Endothelial cell of umbilical vein (primary cell): ENCODE measurements at places on chromosomes 12 and 14. TPM values are rescaled to one million over a fixed set of nuclear protein-coding genes. Genes with fewer than 3 reads are reported as not detected.
A peak's percentile ranks its signal among the peaks of the same experiment; 100 is the strongest.

The RFX4 gene
- not detected in 2 replicates for total RNA-seq

The ATXN2 gene
- 83.4 and 86.7 TPM in 2 replicates for total RNA-seq

The ABCC9 gene
- not detected in 2 replicates for total RNA-seq

The DMAC2L gene
- 7.9 and 13.9 TPM in 2 replicates for total RNA-seq

The ATF7 gene
- 56.9 and 68.5 TPM in 2 replicates for total RNA-seq

The RTL1 gene
- total RNA-seq: not detected in 2 replicates

The LRP6 gene
- 40.1 and 41.7 TPM in 2 replicates for total RNA-seq

The SLC2A3 gene
- 13.9 and 25.7 TPM in 2 replicates for total RNA-seq

The TSPAN19 gene
- total RNA-seq: not detected in 2 replicates

The KCNH3 gene
- total RNA-seq: 0.13 and 0.18 TPM in 2 replicates

DNA sequence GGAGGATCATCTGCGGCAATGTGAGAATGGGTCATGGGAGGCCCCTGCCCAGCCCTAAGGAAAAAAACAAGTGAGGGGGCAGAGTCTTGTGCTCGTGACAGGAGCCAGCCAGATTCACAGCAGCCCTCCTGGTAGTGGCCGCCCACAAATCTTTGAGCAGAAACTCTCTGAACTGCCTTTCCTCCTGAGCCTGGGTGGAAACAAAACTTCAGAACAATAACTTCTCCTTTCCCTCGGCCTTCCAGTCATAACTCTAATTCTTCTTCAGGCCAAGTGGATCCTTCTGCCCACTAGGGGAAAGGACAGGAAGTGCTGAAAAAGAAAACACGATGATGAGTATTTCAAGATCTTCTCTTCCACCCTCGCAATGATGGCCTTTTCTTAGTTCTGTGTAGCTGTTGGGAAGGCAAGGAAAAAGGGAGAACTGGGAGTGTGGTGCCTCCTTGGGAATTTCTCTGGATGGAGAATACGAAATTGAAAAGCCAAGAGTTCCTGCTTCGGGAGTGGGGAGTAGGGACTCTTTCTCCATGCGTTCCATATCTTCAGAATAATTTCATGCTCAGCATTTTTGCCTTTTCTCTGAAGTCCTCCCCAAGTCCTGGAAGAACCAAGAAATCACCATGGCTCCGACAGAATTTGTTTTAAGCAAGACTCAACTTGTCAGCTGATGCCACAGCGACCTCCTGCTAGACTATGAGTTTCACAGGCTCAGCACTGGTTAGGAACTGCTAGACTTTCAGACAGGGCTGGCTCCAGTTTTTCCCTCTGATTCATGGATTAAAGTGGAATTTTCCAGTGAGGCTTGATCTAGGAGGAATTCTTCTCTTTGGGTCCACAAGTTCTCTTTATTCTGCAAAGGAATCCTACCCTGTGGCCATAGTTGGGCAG, 188.9 kb downstream of the CAND1 start:
- H3K4me3 ChIP-seq: no peak overlapping the region
- no peak overlapping the region for H3K27ac ChIP-seq
- H3K4me1 ChIP-seq: no peaks in the 10 kb centered on the region
- DNase-seq: no peak
- H3K27me3 ChIP-seq: no peaks in the 10 kb centered on the region

DNA sequence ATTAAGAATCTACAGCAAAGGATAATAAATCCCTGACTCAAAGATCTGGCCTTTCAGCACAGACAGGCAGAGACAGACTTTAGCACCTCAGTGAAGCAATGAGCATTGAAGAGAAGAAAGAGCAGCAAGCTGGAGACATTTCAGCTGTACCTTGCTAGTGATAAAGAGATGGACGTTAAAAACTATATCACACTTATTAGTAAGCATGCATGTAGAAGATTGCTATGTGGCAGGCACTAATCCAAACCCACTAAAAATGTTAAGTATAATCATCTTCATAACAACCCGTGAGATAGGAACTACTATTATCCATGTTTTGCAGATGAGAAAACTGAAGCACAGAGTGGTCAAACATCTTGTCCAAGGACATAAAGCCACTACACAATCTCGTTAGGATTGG, 1538.3 kb upstream of the FLRT2 start:
- H3K27me3 ChIP-seq: no peaks in the 10 kb centered on the region
- H3K27ac ChIP-seq: no peak overlapping the region
- no peaks in the 10 kb centered on the region for H3K36me3 ChIP-seq
- H3K4me1 ChIP-seq: no peaks in the 10 kb centered on the region
- H3K4me3 ChIP-seq: no peak overlapping the region

DNA sequence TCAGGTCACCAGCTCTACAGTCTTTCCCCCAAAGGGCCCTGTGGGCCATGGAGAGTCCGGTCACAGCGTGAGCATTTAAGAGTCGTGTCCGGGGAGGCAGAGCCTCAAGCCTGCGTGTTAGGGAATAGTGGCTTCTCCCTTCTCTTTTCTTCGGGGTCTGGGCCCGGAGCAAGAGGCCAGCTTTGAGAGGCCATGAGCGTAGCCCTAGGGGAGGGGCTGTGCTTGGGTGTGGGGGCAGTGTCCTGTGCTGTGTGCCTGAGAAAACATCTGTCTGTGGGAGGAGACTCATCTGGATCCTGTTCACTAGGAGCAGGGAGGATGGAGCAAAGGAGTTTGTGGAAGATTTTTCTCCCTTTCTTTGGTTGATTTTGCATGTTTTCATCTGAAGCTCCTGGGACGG, 5.3 kb downstream of the LRP1-AS start:
- H3K36me3 ChIP-seq: no peaks in the 10 kb centered on the region
- H3K27ac ChIP-seq: no peak overlapping the region
- DNase-seq: no peak
- H3K4me1 ChIP-seq: no peaks in the 10 kb centered on the region
- H3K4me3 ChIP-seq: no peak overlapping the region

DNA sequence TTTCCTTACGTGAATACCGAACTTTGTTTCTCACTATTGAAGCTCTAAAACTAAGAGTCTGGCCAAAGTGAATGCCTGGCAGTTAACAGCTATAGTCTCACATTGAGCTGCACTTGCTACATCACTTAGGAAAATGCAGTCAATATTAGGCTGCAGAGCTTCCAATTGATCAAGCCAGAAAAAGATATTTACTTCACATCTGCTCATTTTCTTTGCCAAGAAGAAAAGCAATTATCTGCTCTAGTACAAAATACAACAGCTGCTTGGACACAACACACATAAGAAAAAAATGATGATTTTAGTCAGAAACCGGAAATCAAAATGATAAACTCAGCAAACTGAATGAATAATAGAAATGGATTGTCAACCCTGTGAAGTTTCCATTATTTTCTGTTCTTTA, 45.4 kb downstream of the TMTC1 start:
- peaks cover 15% of the 10 kb centered on the region for H3K4me1 ChIP-seq
- DNase-seq: no peak

DNA sequence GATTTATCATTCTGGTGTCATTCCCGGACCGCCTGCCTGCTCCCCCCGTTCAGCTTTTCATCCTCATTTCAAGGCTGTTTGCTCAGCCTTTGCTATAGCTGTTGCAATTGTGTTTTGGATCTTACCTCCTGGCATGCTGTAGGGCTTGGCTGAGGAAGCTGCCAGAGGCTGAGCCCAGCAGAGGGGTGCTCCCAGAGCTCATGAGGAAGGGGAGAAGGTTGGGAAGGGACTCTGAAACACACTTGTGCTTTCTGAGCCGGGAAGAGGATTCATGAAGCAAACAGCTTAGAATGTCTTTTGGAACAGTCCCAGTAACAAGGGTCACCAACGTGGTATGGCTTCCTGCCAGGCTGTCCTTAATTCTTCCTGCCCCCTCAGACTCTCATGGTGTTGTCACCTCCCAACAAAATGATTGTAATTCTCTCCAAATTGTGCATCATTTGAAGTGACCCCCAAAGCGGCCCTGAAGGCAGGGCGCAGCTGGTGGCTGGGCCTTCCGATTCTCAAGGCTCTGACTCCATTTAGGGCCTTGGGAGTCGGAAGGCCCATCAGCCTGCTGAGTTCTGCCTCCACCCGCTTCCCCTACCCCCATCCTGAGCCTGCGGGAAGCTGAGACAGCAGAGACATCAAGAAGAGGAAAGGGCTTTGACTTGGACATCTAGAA, 111.9 kb upstream of the ARHGAP5 start:
- no peak overlapping the region for H3K4me3 ChIP-seq
- no peaks in the 10 kb centered on the region for H3K4me1 ChIP-seq
- H3K27ac ChIP-seq: no peak overlapping the region
- H3K27me3 ChIP-seq: no peaks in the 10 kb centered on the region

GRCh38 chr14:47585447-47585846, 90.0 kb downstream of the MDGA2 start:
- no peak overlapping the region for H3K4me3 ChIP-seq
- DNase-seq: no peak
- no peaks in the 10 kb centered on the region for H3K36me3 ChIP-seq
- no peaks in the 10 kb centered on the region for H3K4me1 ChIP-seq
- no peak overlapping the region for H3K27ac ChIP-seq

- H3K4me1 ChIP-seq: no peaks in the 10 kb centered on the region
- no peak overlapping the region for H3K4me3 ChIP-seq
- no peaks in the 10 kb centered on the region for H3K27me3 ChIP-seq
Observed at GRCh38 chr12:3380200-3381043, 110.6 kb upstream of the PRMT8 start.

DNA sequence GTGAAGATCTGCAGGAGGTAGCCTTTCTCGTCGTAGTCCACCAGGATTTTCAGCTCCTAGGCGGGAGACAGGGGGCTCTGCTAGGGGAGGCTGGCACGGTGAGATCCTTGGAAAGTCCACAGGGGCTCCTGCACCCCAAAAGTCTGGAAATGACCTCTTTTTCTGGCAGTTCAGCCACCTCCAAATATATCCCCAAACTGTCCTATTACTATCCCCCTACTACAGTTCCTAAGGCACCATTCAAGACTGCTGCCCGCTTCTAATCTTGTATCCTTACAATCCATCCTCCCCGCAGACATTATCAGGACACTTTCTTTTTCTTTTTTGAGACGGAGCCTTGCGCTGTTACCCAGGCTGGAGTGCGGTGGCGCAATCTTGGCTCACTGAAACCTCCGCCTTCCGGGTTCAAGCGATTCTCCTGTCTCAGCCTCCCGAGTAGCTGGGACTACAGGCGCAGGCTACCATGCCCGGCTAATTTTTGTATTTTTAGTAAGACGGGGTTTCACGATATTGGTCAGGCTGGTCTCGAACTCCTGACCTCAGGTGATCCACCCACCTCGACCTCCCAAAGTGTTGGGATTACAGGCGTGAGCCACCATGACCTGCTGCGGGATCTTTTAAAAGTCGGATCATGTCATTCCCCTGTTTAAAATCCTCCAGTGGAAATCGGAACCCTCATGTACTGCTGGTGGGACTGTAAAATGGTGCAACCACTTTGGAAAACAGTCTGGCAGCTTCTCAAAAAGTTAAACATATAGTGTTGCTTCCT, 18.5 kb downstream of the HPD start:
- peaks cover 2% of the 10 kb centered on the region for H3K4me1 ChIP-seq
- DNase-seq: no peak
- no peaks in the 10 kb centered on the region for H3K27me3 ChIP-seq
- no peak overlapping the region for H3K27ac ChIP-seq
- H3K36me3 ChIP-seq: no peaks in the 10 kb centered on the region

DNA sequence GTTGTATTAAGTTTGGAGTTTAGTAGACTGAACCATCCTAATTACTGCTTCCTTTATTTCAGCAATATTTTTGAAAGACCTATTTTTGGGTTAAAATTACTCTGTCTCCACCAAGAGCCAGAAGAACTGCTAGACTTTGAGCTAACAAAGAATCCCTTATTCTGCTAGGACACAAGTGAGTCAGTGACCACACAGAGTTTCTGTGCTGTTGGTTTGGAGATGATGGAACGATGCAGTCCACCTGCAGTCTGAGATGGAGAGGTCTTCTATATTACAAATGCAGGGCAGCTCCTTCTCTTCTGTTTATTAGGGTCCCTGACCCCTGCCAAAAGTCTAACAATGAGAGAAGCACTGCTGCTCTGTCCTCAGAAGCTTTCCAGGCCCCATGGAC, 6.7 kb upstream of the STXBP6 start:
- H3K27ac ChIP-seq: no peak overlapping the region
- DNase-seq: no peak
- H3K36me3 ChIP-seq: no peaks in the 10 kb centered on the region
- H3K4me3 ChIP-seq: no peak overlapping the region
- peaks cover 13% of the 10 kb centered on the region for H3K27me3 ChIP-seq

- DNase-seq: no peak
- H3K4me1 ChIP-seq: peaks cover 54% of the 10 kb centered on the region
- H3K27ac ChIP-seq: peak overlapping the region; percentile 91
- no peak overlapping the region for H3K4me3 ChIP-seq
Observed at GRCh38 chr12:51372021-51372420, 19.2 kb downstream of the GALNT6 start.

- H3K4me1 ChIP-seq: no peaks in the 10 kb centered on the region
- H3K4me3 ChIP-seq: no peak overlapping the region
- no peak overlapping the region for H3K27ac ChIP-seq
- H3K27me3 ChIP-seq: no peaks in the 10 kb centered on the region
Observed at GRCh38 chr12:49251357-49251756, 13.5 kb upstream of the TUBA1C start.

GRCh38 chr12:130668286-130669204, 47.6 kb downstream of the RIMBP2 start:
- no peak overlapping the region for H3K4me3 ChIP-seq
- no peaks in the 10 kb centered on the region for H3K36me3 ChIP-seq
- H3K27me3 ChIP-seq: no peaks in the 10 kb centered on the region
- DNase-seq: no peak

GRCh38 chr14:36076197-36076596, 100.3 kb downstream of the PTCSC3 start:
- no peaks in the 10 kb centered on the region for H3K27me3 ChIP-seq
- no peak overlapping the region for H3K4me3 ChIP-seq
- no peaks in the 10 kb centered on the region for H3K4me1 ChIP-seq
- no peak overlapping the region for H3K27ac ChIP-seq

GRCh38 chr14:53452005-53452673, 299.0 kb upstream of the DDHD1 start:
- H3K27me3 ChIP-seq: no peaks in the 10 kb centered on the region
- H3K36me3 ChIP-seq: no peaks in the 10 kb centered on the region
- DNase-seq: no peak
- H3K27ac ChIP-seq: no peak overlapping the region

- H3K27me3 ChIP-seq: peaks cover 3% of the 10 kb centered on the region
- no peak overlapping the region for H3K27ac ChIP-seq
- H3K4me3 ChIP-seq: no peak overlapping the region
- DNase-seq: no peak
- H3K4me1 ChIP-seq: no peaks in the 10 kb centered on the region
Observed at GRCh38 chr12:93982771-93983315, 165.5 kb upstream of the PLXNC1 start.

- no peak for DNase-seq
- H3K36me3 ChIP-seq: peaks cover 1% of the 10 kb centered on the region
- H3K27me3 ChIP-seq: no peaks in the 10 kb centered on the region
- H3K4me3 ChIP-seq: peak overlapping the region; percentile 91
- peak overlapping the region; percentile 97 for H3K27ac ChIP-seq
- peaks cover 13% of the 10 kb centered on the region for H3K4me1 ChIP-seq
Observed at GRCh38 chr14:54488318-54488645, 498 bp downstream of the GMFB start.
